Mammary epithelial cell (primary cell): ENCODE measurements at places on chromosomes 4 and X.

DNA sequence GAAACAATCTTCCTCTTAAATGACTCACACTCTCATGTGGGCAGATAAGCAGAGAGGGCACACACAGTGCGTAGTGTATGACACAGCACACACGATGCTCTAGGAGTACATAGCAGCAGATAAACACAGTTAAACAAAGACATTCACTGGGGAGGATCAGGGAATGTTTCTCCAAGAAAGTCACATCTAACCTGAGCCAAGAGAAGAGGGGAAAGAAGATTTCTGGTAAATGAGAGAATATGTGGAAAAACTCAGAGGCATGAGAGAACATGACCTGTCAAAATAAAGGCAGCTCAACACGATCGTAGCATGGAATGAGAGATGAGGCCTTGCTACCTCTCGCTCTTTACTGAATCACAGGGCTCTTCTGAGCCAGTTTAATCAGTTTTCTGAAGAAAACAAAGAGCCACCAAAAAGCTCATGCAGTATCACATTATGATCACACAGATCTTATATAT is 251.0 kb downstream of the ANK2 start:
- DNase-seq: peak; percentile 92

DNA sequence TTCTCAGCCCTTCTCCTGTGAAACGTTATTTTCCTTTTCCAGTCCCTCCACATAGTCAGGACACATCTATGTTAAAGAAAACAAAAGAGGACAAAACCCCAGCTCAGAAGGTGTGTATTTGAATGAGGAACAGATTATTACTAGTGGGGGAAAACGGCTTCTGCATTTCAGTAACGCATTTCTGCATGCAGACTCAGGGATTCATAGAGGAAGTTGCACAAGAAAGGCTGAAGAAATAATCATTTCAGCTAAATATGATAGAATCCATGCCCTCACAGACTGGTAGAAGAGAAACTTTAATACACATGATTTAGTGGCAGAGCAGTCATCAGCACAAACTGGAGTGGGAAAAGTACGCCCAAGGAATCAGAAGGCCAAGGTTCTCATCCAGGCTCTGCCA is 270.8 kb upstream of the FGF13 start:
- DNase-seq: no peak

DNA sequence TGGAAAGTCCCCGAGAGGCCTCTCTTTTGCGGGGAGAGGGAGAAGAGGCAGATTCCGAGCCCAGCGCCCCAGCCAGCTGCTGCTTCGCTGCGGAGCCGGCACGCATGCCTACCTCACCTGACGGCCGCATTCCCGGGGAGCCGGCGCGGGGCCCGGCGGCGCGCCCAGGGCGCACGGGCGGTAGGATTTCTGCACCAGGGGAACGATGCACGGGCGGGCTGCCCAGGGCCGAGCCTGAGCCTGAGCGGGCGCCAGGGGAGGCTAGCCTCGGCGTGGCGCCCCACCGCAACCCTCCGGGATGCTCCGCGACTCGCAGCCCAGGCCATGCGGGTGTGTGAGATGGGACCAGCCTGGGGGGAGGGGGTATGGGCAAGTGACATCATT is 81.3 kb upstream of the SCML1 start:
- DNase-seq: no peak

GRCh38 chr4:126973201-126973600 is 659.6 kb upstream of the INTU start:
- DNase-seq: no peak

DNA sequence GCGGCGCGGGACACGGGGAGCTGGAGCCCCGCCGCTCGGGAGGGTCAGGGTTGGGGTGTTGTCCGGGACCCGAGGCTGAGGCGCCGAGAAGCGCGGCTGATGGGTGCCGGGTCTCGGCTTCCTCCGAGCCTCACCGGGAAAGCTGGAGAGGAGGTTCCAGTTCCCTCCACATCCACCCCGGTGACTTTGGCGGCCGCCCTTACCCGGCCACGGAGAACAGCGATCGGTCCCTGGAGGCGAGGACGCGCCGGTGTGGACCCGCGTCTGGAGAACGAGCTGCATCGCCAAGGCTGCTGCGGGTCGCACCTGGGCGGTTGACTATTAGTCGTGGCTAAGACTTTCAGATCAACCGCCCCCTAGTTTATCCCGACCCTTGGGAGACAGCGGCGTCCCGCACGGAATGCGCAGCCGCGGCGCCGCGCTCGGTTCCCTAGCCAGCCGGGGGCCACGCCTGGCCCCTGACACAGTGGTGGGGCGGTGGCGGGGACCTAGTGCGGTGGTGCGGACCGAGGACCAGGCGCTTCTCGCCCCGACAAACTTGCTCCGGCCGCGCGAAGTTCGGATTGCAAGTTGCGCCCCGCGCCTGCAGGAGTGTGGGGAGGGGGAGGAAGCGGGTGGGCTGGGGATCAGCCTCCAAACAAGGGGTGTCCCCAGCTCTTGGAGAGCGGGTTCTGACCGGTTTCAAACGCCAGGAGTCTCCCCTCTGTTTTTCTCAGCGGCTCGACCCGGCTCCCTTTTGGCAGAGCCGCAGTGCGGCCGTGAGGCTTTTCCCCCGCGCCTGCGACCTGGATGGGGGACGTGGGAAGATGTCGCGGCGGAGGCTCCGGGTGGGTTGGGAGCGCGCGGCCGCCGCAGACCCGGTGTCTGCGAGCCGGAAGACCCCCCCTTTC is 568 bp downstream of the FHDC1 start:
- DNase-seq: peak; percentile 56

GRCh38 chr4:177297785-177298391 is 11.8 kb upstream of the NEIL3 start:
- no peak for DNase-seq

DNA sequence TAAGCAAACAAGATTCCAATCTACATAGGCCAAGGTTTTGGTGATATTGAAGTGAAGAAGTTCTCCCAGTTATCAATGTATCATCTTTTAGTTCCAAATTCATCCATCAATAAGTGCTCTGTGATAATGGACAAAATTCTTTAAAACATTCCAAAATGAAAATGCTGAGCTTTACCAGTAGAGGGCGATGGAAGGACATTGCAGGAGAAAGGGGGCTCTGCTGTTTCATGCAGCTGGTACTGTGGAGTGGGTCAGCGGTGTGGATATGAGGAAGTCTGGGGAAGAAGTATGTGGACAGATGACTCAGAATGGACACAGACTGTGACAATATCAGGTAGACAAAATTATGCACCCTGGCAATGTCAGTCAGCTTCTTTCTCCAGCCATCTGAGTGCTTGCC is 46.6 kb upstream of the HS6ST2 start:
- DNase-seq: peak; percentile 1

GRCh38 chr4:139454111-139455045 is at the start of gene RAB33B:
Gene RAB33B, plus strand, starts transcription at chr4:139454121. Its CDS starts 75 bp downstream, at chr4:139454196.
- DNase-seq: no peak

- peak; percentile 86 for DNase-seq
These were observed 61.3 kb upstream of the CASK start for GRCh38 chrX:41984628-41985027.

- DNase-seq: no peak
These were observed 15.9 kb upstream of the ZIC3 start for GRCh38 chrX:137549851-137550664.

DNA sequence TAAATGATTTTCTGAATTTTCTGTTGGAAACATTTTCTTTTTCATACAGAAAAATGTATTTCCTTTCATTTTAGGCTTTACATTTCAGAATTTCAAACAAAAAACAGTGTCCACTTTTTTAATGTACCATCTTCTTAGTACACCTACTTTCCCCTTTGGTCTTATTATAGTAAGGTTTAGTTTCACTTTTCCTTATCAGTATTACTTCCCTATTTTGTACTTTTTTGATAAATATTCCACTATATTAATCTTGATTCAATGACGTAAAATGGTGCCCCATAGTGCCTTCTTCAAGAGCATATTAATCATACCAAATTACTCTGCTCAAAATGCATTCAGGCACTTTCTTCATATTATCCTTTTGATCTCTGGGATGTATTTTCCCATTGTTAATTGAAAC is 52.5 kb downstream of the BANK1 start:
- DNase-seq: no peak

DNA sequence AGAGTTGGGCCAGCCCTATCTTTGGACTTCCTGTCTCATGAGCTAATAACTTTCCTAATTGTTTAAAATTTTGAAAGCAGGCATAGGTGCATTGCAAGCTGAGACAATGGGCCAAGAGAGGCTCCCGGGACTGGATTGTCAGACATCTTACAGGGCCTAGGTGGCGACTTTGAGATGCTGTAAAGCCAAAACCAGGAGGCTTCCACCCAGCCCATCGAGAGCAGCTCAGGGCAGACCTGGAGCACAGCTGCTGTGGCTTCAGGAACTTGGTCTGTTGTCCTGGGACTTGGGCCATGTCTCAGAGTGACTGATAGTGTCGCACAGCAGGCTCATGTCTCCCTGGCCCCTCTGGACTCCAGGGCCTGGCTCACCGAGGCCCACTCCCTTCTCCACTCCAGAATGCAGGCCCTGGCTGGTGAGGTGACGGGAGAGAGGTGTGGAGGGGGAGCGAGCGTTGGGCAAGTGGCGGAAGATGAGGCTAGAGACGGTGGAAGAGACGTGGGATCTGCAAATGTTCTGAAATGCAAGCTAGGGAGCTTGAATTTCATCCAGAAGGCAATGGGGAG is 24.1 kb upstream of the MTM1 start:
- DNase-seq: peak; percentile 3

DNA sequence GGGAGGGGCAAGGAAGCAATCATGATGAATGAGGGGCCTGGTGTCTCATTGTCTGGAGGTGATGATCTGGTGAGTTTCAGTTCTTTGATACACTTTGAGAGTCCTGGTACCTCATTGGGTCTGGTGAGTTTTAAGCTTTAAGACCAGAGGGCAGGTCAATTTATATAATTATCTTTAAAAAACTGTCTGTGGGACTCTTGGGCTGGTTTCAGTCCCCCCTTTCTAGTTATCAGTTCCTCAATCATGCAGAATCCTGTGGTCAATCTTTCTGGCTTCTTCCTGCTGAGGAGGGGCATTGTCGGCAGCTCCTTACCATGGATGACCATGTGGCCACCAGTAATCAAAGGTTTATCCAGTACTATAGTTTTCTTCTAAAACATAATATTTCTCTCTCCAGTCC is 789.1 kb downstream of the PCDH18 start:
- no peak for DNase-seq

DNA sequence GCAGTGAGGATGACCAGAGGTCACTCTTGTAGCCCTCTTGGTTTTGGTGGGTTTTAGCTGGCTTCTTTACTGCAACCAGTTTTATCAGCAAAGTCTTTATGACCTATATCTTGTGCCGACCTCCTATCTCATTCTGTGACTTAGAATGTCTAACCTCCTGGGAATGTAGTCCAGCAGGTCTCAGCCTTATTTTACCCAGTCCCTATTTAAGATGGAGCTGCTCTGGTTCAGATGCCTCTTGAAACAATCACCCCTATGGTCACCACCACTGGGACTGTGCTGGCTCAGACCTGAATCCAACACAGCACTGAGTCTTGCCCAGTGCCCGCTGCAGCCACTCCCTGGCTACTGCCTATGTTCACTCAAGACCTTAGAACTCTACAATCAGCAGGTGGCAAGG is 49.4 kb downstream of the MCUB start:
- DNase-seq: no peak

DNA sequence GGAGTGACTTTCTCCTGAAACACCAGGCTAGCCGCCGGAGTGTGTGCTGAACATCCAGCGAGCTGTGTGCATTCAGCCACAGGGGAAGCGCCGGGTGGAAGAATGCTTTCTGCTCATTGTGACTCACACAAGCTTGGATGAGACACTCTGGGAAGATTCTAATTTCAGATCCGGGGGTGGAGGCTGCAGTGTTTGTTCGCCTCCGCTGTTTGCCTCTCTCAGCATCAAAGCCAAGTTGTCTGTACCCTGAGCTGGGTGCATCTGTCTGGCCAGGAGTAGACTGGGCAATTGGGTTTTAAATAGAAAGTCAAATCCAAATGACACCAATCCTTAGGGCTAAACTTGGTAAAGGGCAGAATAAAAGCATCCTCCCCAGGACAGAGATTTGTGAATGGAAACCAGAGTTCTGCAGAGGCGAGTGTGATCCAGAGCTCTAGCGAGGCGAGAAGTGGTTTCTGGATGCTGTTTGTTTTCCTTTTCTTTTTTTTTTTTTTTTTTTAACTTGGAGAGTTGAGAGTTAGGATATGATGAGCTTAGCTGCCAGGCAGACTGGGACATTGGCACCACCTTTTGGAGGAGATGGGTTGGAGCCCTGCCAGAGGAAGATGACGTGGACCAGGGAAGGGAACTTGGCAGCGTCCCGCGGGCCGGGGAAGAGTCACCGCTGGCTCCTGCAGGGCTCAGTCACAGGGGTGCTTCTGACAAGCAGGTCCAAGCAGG is 196.0 kb upstream of the PSAPL1 start:
- peak; percentile 83 for DNase-seq

- no peak for DNase-seq
These were observed 275.8 kb downstream of the PTTG2 start for GRCh38 chr4:38236003-38236402.

DNA sequence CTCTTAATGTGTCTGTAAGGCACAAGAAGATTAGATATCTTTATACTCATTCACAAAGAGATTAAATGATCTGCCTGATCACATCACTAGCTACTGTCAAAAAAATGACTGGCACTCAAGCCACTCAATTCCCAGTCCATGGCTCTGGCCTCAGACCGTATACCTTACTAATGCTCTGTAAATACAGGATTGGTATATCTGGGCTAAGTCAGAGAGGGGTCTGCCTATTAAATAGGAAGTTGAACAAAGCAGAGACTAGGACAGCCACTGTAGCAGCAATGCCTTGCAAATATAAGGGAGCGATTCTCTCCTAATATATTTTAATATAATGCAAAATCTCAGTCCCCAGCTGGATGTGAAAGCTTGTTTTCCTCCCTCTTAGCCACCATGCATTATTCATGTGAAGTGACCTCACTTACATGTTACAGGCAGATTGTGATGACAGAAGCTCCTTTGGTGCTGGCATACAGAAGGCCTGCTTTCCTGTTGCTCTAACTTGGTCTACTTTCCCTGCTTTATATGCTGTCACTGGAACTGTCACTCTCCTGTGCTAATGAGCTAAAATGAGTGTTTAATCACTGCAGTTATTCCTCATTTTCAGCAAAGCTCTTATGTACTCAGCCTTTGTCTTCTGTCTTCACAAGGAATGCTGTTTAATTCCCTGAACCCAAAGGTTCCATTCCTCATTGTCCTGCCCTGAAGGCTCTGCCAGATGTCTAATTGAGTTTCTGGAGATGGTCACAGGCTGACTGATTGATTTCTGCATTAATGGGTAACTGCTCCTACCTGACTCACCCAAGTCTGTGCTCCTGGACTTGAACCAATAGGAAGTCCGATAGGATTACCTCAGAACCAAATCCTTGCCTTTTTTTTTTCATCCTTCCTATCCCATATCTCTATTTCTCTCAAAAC is 578.2 kb downstream of the KLHL13 start:
- no peak for DNase-seq

DNA sequence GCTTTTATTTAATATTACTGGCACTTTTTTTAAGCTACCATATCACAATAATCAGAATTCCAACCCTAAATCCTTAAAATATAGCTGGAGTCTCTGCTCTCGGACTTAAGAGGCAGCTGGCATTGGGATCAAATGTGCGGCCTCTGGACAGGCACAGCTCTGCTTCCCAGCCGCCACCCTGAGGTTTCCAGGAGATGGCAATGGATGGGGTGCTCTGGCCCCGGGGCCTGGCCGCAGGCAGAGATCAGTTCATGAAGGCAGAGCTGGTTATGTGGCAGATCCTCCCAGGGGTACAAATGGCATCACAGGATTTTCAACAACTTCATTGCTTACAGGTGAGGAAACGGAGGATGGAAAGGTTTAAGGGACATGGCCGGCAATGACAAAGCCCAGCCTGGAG is 57.8 kb downstream of the JAKMIP1 start:
- no peak for DNase-seq
